Placental pericyte (primary cell): ENCODE measurements at places on chromosomes 11 and 22. TPM values are rescaled to one million over a fixed set of nuclear protein-coding genes. Genes with fewer than 3 reads are reported as not detected.

The ZNF408 gene
- total RNA-seq, result 19.0 and 19.3 TPM in 2 replicates

The TAGLN gene
- total RNA-seq, result 1,440 and 2,227 TPM in 2 replicates

The MMP1 gene
- 19.7 and 1,229 TPM in 2 replicates for total RNA-seq

The PIK3IP1 gene
- 9.0 and 38.7 TPM in 2 replicates for total RNA-seq
